ENCODE measurements at places on chromosomes 16 and 17.

DNA sequence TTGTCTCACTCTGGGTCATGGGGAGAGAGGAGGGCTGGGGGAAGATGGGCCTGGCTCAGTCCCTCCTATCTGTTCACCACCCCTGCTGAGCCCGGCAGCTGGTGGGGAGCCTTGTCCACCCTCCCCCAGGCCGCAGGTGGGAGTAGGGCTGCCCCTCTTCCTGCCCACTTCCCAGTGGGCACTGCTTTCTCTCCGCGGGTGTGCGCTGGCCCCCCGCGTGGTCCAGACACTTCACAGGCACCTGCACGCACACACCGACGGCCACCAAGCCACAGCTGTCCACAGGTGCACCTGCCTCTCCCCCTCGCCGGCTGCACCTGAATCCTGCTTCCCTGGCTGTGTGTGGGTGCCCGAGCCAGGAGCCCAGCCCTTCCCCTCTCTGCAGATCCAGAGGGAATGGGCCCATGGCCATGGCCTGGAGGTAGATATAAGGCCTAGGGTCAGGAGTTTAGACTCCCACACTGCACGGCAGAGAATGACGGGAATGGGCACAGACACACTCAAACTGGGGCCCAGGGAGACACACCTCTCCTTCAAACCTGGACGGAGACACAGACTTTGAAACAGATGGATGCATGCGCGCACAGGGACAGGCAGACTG, 2.0 kb downstream of the NHERF2 start:
- no peak for DNase-seq

- DNase-seq, result no peak
These were observed 70.2 kb upstream of the NETO2 start for GRCh38 chr16:47213761-47214440.

DNA sequence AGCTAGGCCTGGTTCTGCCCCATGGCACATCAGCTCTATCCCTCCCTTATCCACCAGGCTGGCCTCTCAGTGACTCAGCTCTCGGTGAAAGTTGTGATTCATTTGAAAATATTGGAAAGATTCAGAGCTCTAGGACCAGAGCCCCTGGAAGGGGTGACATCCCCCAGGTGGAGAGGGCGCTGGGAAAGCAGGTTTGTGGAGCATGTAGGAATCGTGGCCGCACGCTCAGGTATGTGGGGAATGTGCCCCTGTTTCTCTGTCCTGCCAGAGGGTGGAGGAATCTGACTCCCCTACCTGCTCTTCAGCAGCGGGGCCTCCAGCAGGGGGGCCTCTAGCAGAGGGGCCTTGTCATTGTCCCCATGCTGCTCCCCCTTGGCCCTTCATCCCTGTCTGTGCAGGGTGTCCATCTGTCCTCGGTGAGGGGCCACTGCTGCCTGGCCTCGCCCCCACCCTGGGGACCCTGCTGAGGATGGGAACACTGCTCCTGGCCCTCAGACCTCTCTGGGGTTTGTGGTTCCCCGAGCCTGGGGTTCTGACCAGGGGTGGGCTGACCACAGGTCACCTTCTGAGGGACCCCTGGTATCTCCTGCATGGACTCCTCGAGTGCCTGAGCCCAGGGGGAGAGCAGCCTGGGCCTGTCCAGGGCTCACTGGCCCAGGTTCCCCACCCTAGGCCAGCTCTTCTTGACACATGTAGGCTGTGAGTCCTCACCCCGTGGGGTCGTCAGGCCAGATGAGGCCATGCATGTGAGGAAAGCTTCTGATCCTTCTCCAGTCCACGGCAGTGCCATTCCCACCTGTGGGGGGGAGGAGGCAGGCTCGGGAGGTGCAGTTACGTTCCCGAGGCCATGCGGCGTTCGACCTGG, 47.5 kb downstream of the NT5M start:
- no peak for DNase-seq

GRCh38 chr17:40461732-40462342, 18.6 kb downstream of the IGFBP4 start:
- no peak for DNase-seq

DNA sequence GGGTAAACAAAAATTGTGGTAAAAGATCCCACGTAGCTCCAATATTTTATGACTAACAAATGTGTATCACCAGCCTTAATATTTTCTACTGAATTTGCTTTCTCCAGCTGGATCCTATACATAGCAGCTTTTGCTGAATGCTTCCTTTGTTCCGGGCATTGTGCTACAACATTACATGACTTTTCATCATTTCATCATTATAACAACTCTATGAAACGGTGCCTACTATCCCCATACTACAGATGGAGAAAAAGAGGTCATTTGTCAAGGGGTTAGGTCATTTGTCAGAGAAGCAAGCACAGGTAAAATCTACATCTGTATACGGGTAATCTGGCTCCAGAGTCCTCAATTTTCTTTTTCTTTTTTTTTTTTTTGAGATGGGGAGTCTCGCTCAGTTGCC, 74.3 kb downstream of the KANSL1 start:
- DNase-seq, result no peak

GRCh38 chr16:86906623-86907022, 328.3 kb downstream of the FOXL1 start:
- DNase-seq, result no peak

DNA sequence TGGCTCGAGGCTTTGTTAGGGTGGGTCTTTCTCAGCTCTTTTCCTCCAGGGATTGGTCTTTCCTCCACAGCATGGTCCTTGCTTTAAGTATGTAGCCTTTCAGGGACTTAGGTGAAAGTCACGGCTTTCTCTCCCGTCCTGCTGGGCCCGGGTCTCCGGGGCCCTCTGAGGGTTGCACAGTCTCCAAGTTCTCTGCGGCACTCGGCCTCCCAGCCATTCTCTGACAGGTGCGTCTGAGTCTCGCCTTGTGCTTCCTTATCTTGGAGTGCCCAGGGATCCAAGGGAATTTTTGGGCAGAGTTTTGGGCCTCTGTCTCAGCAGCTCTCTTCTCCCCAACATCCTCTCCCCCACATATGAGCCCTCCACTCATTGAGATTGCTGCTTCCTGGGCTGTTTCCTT, 36.6 kb downstream of the ZNF750 start:
- no peak for DNase-seq

GRCh38 chr16:87493608-87494280, 920 bp upstream of the ZCCHC14 start:
- DNase-seq, result no peak

GRCh38 chr17:50265690-50266315, 8.5 kb upstream of the TMEM92 start:
- no peak for DNase-seq

DNA sequence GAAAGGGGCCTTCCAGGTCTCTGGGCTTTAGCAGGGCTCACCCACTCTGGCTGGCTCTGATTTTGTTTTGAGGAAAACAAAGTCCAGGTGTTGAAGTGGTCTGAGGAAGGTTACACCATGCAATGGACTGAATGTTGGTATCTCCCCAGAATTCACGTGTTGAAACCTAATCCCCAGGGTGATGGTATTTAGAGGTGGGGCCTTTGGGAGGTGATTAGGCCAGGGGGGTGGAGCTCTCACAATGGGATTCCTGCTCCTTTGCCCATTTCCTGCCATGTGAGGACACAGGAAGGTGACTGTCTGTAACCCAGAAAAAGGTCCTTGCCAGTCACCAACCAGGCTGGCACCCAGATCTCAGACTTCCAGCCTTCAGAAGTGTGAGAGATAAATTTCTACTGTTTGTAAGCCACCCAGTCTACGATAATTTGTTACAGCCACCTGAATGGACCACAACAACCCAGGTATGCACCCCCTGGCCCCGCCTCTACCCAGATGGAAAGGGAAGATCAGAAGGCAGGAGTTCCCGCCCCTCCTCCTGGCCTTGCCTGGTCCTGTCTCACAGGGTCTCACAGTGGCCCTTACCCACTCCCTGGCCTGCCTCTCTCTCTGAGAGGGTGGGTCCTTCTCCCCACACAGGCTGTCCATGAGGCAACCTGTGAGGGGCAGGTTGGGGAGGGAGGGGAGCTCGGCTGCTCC, 32.0 kb downstream of the LRRC75A start:
- no peak for DNase-seq

- no peak for DNase-seq
These were observed 6.7 kb downstream of the CBX8 start for GRCh38 chr17:79789943-79790804.

DNA sequence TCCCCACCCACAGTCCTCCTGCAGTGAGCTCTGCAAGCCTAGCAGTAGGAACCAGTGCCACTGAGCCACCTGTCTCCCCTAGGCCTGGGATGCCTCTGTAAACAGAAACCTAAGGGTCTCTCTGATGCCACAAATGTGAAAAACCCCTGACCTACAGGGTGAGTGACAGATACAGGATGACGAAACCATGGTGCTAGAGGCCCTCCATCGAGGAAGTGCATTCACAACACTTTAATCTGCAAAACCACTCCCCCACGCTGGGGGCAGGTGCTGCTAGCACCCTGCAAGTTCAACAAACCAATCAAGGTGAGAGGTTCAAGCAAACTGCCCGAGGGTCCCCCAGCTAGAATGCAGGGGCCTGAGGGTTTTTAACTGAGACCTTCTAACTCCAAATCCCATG, 59.5 kb downstream of the CDYL2 start:
- DNase-seq, result no peak

DNA sequence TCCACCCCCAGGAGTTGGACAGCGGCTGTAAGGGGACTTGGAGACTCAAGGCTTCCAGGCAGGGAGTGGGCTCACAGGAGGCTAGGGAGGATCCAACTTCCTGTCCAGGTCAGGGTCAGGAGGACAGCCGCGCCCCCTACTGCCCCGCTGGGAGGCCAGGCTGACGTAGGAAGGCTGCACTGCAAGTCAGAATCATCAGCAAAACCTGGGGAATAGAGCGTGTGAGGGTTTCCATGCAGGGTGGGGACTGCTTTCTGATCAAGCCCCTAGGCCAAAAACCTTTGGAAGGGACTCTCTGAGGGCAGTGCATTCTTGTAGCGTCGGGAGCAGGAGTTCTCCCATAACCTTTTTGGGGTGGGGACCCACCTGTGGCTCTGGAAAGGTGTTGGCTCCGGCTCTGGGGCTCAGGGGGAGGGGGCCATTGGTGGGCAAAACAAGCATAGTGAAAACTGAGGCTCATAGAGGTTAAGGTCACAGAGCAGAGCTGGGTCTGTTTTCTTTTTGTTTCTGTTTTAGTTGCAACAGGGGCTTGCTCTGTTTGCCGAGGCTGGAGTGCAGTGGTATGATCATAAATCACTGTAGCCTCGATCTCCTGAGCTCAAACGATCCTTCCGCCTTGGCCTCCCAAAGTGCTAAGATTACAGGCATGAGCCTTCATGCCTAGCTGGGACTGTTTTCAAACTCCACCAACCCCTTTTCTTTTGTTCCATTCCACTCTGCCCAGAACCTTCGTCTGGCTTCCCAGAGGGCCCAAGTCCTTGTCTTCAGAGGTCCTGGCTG, 22.1 kb downstream of the RAI1 start:
- no peak for DNase-seq

DNA sequence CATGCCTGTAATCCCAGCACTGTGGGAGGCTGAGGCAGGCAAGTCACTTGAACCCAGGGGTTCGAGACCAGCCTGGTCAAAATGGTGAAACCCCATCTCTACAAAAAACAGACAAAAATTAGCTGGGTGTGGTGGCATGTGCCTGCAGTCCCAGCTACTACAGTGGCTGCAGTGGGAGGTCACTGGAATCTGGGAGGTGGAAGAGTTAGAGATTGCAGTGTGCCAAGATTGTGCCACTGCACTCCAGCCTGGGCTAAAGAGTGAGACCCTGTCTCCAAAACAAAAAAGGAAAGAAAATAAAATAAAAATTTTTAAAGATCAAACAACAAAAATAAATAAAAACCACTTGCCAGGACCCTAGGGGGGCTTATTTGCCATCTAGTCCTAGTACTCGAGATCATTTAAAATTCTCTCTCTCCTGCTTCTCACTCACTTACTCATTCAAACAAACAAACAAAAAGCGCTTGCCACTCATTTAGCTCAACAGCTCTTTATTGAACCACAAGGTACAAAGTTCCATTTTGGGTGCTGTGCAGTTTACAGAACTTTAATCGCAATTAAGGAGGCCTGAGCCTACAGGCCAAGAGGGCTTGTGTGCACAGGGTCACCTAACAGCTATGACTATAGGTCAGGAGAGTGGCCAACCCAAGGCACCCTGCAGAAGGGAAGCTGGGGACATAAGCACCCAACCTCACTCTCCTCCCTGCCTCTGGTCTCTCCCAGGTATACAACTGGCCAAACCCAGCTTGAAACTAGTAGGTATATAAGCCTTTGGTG, 4.4 kb downstream of the CHD9NB start:
- DNase-seq, result no peak

DNA sequence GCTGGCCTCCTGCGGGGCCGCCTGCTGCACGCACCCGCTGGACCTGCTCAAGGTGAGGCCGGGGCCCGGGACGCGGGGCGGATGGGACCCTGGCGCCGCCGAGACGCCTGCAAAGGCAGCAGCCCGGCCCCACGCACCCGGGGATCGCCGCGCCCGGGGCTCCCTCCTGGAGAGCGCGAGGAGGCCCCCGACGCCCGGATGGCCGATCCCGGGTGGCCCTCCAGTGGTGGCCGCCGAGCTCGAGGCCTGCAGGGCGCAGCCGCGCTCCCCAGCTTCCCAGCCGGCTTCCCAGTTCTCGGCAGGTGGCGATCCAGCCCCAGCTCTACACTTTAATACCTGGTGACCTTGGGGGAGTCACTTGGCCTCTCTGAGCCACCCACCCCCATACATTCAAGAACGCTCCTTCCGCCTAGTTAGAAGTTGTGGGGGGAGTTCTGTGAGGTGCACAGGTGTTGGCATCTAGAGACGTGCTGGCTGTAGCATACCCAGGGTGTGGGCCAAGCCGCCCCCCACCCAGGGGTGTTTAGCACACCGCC, 452 bp downstream of the SLC25A10 start:
- DNase-seq, result no peak

DNA sequence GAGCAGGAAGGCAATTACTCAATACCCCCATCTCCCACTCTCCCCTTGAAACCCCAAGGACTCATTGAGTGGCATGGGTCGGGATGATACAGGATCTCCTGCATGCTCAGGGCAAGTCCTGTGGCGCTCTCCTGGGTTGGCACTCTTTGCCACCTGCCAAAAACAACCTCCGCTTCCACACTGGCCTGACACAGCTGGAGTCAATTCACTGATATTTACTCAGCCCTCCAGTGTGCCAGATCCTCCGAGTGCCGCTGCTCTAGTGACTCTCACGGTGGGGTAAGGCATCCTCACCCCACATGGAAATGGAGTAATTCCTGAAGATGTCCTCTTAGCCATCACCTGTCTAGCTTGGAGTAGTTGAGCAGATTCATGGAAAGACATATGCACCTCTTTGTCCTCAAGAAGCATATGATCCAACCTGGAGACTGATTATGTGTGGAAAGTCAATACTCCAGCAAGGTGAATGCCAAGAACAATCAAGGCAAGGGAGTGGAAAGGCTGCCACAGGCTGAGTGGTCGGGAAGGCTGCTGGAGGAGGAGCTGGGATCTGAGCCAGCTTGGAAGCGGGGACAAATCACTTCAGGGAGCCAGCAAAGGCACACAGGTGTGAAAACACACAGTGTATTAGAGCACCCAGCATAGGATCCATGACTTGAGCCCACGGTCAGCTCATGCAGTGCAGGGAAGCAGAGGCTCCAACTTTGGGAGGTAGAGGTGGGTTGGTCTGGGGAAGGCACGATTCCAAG, 12.6 kb upstream of the GOSR2 start:
- no peak for DNase-seq

All from CD4-positive, alpha-beta T cell treated with Interleukin-4 for 1 hour (primary cell).